Stomach (tissue), 19 donors: ENCODE measurements at places on chromosomes 2 and 18. TPM values are rescaled to one million over a fixed set of nuclear protein-coding genes. Genes with fewer than 3 reads are reported as not detected.

- H3K36me3 ChIP-seq: peaks cover 100% of the 10 kb centered on the region
- no peak overlapping the region for H3K4me3 ChIP-seq
- H3K27me3 ChIP-seq: no peaks in the 10 kb centered on the region
- no peak overlapping the region for H3K27ac ChIP-seq
These were observed 13.2 kb downstream of the SNRPG start for GRCh38 chr2:70280242-70280798.

- DNase-seq: no peak
- H3K27me3 ChIP-seq: no peaks in the 10 kb centered on the region
- peaks cover 14% of the 10 kb centered on the region for H3K4me1 ChIP-seq
- no peak overlapping the region for H3K4me3 ChIP-seq
These were observed 73.0 kb downstream of the COMMD1 start for GRCh38 chr2:61978522-61978921.

- H3K36me3 ChIP-seq: no peaks in the 10 kb centered on the region
- no peaks in the 10 kb centered on the region for H3K4me1 ChIP-seq
- no peak overlapping the region for H3K4me3 ChIP-seq
These were observed 388.1 kb upstream of the CHAC2 start for GRCh38 chr2:53379547-53379946.

The KYNU gene
- polyA plus RNA-seq: 2.1 TPM

GRCh38 chr2:157414050-157414449 is 29.8 kb downstream of the CYTIP start:
- no peaks in the 10 kb centered on the region for H3K27me3 ChIP-seq
- H3K4me3 ChIP-seq: no peak overlapping the region
- DNase-seq: no peak
- H3K27ac ChIP-seq: peak overlapping the region; percentile 35

The RUFY4 gene
- polyA plus RNA-seq: not detected

DNA sequence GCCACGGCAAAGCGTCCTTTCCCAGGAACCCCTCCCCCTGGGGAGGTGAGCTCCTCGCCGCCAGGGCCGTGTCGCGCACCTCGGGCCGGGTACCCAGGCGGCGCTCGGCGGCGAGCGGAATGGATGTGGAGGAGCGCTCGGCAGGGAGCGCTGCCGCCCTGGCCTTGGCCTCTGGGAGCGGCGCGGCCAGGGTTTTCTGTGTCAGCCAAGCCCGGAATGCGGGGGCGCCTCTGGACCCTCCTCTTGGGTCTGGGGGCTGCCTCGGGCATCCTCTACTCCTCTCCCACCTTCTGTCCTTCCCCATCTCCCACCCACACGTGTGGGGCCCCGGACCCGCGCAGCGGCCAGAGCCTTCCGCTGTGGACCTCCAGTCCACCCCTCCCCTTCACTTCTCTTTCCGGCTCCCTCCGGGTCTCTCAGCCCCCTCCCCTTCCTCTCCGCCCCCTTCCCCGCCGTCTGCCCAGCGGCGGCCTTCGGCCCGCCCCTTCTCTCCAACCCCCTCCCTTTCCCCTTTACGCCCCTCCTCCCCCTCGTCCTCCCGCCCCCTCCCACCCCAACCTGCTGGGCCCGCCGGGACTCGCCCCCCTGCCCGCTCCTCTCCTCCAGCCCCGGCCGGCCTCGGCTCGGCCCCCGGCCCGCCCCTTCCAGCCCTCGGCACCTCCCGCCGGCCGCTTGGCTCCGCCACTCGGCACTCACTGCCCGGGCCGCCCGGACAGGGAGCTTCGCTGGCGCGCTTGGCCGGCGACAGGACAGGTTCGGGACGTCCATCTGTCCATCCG is at the start of gene MERTK:
MERTK (plus strand) TSS at position 684 of the 779 bp plus-strand sequence. CDS start 129 bp downstream, outside the sequence.
- peak within 1 kb of the TSS; percentile 79 for H3K4me3 ChIP-seq
- peaks cover 31% of the 10 kb centered on the region for H3K4me1 ChIP-seq
- peak within 1 kb of the TSS; percentile 86 for H3K27ac ChIP-seq
- no peaks in the 10 kb centered on the region for H3K27me3 ChIP-seq

- no peak overlapping the region for H3K27ac ChIP-seq
- H3K4me3 ChIP-seq: no peak overlapping the region
- H3K4me1 ChIP-seq: no peaks in the 10 kb centered on the region
- no peaks in the 10 kb centered on the region for H3K27me3 ChIP-seq
These were observed 134.2 kb downstream of the CDCA7 start for GRCh38 chr2:173488861-173489260.

The DLX1 gene
- not detected for polyA plus RNA-seq

- H3K27me3 ChIP-seq: no peaks in the 10 kb centered on the region
- H3K4me1 ChIP-seq: no peaks in the 10 kb centered on the region
- H3K27ac ChIP-seq: no peak overlapping the region
- no peak for DNase-seq
- no peak overlapping the region for H3K4me3 ChIP-seq
- no peaks in the 10 kb centered on the region for H3K36me3 ChIP-seq
These were observed 201.5 kb upstream of the BOD1L2 start for GRCh38 chr18:56945171-56946083.

DNA sequence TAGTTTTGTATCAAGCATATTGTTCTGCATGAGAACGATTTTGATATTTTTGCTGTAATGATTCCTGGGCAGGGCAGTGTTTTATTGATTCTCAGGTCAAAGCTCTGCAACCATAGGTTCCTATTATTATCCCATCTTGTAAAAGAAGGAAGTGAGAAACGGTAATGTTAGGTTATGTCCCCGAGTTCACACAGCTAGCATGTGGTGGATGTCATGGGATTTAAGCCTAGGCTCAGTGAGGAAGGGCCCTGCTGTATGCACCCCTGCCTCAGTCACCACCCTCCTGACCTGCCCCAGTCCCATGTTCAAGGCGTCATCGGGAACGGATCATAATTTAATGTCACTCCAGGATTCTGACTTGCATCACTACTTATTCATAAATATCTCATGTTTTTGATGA is 10.7 kb downstream of the ACP1 start:
- no peak overlapping the region for H3K27ac ChIP-seq
- H3K4me3 ChIP-seq: no peak overlapping the region
- peaks cover 40% of the 10 kb centered on the region for H3K4me1 ChIP-seq
- H3K36me3 ChIP-seq: peaks cover 10% of the 10 kb centered on the region

The GKN2 gene
- polyA plus RNA-seq: 744 TPM

GRCh38 chr18:48949606-48950535 is 894 bp downstream of the SMAD7 start:
- H3K27ac ChIP-seq: peak overlapping the region; percentile 100
- H3K36me3 ChIP-seq: no peaks in the 10 kb centered on the region
- no peaks in the 10 kb centered on the region for H3K27me3 ChIP-seq
- peak overlapping the region; percentile 94 for H3K4me3 ChIP-seq
- peak; percentile 55 for DNase-seq
- peaks cover 30% of the 10 kb centered on the region for H3K4me1 ChIP-seq

The SH3RF3 gene
- 4.3 TPM for polyA plus RNA-seq

DNA sequence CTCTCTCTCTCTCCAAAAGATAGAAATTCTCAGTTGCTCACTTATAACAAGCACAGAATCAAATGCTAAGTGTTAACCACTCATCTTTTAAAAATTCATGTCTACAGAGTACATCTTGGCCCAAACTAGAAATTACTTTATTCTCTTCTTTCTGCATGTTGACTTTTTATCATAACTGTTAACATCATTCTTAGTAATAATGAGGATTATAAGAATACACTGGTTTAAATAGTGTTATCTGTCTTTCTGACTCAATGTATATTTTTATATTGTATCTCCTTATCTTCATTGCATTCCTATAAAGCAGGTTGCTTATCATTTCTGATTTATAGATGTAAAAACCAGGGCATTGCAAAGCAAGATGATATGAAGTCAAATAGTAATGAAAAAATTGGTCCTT is 17.8 kb upstream of the KLF7 start:
- H3K4me1 ChIP-seq: no peaks in the 10 kb centered on the region

The MRPS9 gene
- 30.9 TPM for polyA plus RNA-seq

The LRRTM1 gene
- not detected for polyA plus RNA-seq

GRCh38 chr2:236157366-236157765 is 10.8 kb downstream of the GBX2 start:
- no peak for DNase-seq
- H3K4me1 ChIP-seq: peaks cover 10% of the 10 kb centered on the region
- no peaks in the 10 kb centered on the region for H3K36me3 ChIP-seq
- no peak overlapping the region for H3K27ac ChIP-seq

- H3K27ac ChIP-seq: no peak overlapping the region
- H3K4me1 ChIP-seq: no peaks in the 10 kb centered on the region
- H3K4me3 ChIP-seq: no peak overlapping the region
- no peak for DNase-seq
- H3K27me3 ChIP-seq: no peaks in the 10 kb centered on the region
- H3K36me3 ChIP-seq: no peaks in the 10 kb centered on the region
These were observed 215.2 kb upstream of the LRRTM1 start for GRCh38 chr2:80519699-80520291.

DNA sequence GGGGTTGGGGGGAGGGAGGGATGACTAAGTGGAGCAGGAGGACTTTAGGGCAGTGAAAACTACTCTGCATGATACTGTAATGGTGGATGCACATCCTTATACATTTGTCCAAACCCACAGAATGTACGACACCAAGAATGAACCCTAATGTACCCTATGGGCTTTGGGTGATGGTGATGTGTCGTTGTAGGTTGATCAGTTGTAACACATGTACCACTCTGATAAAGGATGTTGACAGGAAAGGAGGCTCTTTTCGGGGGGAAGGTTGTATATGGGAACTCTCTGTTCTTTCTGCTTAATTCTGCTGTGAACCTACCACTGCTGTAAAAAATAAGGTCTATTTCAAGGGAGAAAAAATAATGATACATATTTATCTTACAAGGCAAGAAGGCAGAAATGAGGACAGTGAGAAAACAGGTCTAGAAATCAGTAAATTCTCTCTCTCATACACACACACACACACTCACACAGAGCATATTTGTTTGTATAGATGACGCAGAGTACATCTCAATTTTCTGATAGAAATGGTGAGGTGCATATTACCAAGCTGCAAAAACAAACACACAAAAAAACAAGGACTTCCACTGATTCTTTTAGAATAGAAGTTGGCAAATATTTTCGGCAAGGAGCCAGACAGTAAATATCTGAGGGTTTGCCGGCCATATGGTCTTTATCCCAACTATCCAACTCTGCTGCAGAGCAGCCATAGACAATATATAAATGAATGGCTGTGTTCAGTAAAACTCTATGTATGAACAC is 20.2 kb downstream of the FAM124B start:
- no peaks in the 10 kb centered on the region for H3K27me3 ChIP-seq
- peaks cover 3% of the 10 kb centered on the region for H3K4me1 ChIP-seq
- H3K27ac ChIP-seq: no peak overlapping the region
- no peak overlapping the region for H3K4me3 ChIP-seq
- no peak for DNase-seq

The ANKRD30B gene
- not detected for polyA plus RNA-seq
